ENCODE measurements at places on chromosomes 4 and X.

- no peak for DNase-seq
Observed at GRCh38 chr4:4969298-4969697, 50.0 kb downstream of the CYTL1 start.

DNA sequence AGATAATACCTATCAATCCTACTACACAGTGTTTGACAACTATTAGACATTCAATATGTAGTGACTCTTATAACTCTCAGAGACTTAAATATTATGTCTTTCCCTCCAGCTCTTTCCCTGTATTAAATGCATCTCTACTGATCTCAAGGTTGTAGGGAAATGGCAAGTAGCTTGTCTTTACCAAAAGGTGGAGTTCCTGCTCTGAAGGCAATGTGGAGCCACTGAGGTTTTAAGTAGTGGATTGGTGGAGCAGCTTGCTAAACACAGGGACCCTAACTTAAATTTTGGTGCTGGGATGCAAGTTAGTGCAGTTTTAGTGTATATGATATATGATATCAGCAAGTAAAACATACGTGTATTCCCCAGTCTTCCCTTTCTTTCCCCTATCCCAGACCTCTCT lies 13.1 kb downstream of the FNIP2 start:
- DNase-seq, result no peak

- no peak for DNase-seq
Observed at GRCh38 chr4:59698041-59698440, 1502.1 kb upstream of the ADGRL3 start.

GRCh38 chr4:186807808-186808629 lies 84.4 kb upstream of the FAT1 start:
- DNase-seq, result no peak

DNA sequence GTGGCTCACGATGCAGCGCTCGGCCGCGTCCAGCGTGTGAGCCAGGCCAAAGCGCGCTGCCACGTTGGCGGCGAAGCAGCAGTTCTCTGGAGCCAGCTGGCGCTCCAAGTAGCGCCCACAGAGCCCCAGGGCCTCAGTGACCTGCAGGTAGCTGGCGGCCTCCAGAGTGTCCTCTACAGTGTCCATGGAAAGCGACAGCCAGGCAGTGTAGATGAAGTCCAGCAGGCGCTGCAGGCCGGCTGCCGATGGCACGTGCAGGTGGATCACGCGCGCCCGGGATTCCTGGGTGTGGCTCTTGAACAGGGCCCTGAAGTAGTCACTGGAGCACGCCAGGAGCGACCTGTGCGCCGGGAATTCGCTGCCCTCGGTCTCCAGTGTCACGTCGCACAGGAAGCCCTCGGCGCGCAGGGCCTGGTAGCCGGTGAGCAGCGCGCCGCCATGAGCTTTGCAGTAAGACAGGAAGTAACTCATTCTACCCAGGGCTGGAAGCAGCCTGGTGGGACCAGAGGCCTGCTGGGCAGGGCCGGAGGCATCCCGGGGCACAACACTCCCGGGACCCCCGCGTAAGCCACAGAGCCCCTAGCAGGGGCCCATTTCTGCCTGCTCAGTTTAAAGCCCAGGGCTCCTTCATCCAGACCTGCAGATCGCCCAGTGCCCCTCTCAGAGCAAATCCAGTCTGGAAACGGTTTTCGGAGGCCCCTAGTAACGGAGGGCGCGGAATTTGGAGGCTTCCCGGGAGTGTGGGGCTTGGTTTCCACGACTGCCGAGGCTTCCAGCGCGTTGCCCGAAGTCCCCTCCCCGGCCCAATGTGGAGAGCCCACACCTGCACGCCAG lies 595 bp downstream of the KLHL34 start:
- DNase-seq, result no peak

DNA sequence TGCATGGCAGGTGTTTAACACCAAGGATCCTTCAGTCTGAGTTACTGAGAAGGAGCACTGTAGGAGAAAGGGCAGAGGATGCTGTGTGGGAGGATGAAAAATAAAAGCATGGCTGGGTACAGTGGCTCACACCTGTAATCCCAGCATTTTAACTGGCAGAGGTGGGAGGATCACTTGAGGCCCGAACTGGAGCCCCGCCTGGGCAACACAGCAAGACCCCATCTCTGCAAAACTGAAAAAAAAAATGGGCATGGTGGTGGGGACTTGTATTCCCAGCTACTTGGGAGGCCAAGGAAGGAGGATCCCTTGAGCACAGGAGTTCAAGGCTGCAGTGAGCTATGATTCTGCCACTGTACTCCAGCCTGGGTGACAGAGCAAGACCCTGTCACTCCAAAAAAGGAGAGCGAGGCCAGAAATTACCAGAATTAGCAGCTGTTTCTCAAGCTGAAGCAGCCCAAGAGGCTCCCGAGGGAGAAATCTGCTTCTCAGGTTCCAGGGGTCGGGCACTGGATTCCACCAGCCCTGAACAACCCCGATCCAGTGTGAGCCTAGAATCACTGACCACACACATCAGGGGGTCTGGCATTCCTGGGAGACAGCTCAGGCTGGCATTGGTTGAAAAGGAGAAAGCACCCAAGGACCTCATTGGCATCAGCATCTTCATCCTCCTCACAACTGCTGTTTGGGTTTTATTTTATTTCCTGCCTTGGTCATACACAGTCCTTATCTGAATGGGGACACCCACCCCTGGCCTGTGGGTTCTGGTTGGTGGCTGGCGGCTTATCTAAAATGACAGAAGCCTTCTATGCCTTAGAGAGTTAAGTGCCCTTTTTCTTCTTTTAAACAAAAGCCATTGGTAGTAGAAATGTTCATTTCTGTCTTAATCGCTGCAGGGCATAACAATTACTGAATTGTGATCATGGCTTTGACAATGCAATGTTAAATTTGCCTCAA lies 66.3 kb upstream of the TRIM2 start:
- no peak for DNase-seq

GRCh38 chr4:126957556-126957955 lies 675.2 kb upstream of the INTU start:
- no peak for DNase-seq

DNA sequence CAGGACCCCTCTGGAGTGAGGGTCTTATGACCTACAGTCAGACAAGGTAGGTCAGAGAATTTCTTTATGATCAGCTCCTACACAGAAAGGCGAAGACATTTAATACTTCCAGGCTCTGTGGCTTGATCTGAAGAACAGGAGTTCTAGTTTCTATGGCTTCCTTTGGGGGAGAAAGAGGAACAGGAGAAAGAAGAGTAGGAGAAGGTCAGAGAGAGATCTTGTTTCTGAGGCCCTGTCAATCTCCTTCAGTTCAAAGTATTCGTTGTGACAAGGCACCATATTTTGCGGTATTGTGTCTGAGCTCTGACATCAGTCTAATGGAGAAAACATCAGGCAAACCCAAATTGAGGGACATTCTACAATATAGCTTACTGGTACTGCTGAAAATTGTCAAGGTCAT lies 16.7 kb downstream of the TMSB4X start:
- no peak for DNase-seq

DNA sequence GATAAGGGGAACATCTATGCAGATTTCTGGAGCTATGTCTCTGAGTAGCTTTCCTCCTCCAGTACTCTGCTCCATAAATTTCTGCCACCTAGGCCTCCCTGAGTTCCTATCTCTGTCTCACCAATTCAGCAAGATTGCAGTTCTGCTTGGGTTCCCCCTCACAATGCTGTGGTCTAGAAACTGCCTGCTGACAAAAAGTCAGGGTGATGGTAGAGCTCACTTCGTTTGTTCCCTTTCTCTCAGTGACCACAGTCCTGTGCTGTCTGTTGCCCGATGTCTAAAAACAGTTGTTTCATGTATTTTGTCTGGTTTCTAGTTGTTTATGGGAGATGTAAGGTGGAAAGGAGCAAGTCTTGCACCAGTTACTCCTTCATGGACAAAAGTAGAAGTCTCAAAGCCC lies 41.1 kb downstream of the AMMECR1 start:
- DNase-seq, result no peak

GRCh38 chrX:111876646-111877045 lies 665 bp downstream of the TRPC5OS start:
- no peak for DNase-seq

DNA sequence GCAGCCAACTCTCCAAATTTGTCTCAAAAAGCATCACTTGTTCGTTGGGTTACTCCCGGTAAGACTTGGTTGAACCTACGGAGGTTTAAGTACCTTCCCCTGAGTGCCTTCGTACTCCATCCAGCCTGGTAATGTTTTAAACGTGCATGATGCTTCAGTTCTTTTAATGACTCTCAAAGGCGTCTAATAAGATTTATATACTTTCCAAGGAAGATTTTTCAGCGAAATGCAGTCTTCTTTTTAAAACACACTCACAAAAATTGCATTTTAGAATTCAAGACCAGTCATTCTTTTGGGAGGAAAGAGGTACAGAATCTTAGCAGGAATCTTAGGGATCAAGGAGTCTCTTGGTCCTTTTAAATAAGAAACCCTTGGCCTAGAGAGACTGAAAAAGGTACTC lies 430 bp upstream of the TRPC3 start:
- DNase-seq, result no peak

DNA sequence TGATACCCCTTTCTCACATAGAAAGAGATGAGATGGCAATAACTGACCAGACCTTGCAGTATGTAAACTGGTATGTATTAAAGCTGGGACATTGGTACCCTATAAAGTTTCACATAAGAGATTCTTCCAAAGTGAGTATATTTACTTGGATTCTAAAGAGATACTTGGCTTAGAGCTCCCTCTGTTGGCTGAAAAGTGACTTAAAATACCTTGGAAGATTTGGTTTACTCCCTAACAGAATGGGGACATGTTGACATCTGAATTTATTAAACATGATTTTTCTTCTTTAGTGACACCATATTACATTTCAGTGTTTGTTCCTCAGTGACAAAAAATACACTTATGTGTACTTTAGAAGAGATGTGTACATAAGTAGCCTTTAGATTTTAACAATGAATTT lies 47.9 kb upstream of the RGN start:
- DNase-seq, result no peak

DNA sequence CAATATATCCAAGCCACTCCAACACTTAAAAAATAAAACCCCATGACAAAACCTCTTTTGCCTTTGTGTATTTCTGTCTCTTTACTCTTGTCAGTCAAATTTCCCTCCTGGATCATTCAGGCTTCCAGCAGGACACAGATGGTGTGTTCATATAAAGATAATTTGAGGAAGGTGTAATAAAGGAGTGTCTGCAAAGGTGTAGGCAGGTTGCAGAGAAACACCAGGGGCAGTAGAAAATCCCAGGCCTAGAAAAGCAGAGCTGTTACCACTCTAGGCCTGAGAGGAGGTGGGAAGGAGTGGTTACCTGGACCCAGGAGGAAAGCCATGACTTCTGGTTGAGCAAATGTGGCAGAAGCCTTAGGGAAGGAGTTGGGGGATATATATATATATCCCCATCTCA lies 28.8 kb downstream of the CHRNA9 start:
- no peak for DNase-seq

DNA sequence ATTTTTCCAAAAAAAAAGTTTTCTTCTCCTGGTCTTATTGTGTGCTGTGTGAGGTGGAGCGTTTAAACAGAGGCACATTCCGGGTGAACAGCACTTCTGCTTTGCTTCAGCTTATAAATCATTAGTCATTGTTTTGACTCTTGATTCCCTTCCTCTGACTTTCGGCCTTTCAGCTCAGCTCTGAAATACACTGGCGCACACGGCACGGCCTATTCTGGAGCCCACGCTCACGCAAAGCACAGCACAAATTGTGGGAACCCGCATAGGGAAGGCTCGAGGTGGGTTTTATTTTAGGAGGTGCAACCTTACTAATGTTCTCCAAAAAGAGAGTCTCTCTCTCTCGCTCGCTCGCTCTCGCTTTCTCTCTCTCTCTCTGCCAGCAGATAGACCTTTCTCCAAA lies 4.0 kb downstream of the POU3F4 start:
- DNase-seq, result no peak

DNA sequence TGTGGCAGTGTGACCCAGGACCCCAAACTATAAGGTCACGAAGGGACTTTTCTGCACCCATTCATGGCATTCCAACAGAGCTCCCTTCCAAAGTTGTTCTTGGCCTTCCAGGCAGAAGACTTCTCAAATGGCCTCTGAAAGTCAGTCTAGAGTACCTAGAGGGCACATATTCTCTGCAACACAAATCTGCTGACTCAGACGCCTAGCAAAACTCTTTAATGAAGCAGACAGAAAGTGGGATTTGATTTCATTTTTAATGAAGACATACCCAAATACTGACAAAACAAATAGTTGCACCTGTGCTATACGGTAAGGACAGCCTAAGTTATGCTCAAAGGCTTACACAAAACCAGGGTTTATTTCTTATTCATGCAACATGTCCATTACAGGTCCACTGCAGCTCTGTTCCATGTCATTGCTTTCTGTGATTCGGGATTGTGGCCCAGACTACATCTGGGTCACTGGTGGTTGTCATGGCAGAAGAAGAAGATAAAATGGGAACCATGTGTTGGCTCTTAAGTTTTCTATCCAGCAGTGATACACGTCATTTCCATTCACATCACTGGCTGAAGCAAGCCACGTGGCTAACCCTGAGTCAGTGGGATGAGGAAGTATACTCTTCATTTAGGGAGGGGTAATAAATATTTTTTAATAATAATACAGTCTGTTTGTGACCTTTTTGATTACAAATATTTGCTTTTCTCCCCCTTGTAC lies 57.7 kb downstream of the NAT8L start:
- no peak for DNase-seq

DNA sequence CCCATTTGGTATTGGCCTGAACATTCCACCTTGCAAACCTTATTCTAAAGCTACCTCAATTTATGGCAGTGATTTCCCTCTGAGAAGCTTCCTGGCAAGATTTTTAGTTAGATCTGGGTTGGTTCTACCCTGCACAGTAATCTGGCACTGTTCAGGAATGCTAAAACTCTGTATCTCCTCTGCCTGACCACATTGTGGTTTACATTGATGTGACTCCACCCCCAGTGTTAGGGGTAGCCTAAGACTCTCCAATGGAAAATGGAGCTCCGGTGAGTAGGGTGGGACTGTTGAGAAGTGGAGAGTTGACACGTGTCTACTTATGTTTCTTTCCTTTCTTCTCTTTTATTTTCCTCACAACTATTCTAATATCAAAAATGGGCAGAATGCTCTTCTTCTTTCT lies 45.4 kb downstream of the BMPR1B start:
- no peak for DNase-seq

DNA sequence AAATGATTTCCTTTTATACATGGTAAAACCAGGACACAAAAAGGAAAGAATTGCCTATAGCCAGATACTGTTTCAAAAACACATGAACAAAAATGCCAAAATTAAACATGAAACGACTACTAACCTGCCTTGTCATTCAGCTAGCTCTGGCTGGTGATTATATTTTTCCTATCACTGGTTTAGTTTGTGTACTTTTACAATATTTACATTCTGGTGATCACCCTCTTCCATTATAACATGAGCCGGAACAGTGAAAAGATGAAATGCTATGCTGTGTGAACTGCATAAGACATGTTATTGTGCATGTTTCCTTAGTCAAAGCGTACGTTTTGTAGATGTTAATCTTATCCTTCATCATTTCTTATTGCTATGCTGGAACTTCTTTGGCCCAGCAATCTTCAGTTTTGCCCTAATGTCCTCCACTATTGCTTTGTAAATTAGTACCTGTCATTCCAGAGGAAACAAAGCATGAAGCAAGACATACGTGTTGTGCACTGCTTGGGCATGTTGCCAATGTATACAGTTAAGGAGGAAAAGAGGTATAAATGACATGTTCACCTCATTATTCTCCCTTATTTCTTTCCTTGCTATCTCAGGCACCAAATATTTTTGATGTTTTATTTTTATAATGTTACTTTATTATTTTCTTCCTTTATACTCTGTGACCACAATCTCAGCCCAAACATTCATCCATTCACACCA lies 386.3 kb downstream of the ARHGAP24 start:
- no peak for DNase-seq

- DNase-seq, result no peak
Observed at GRCh38 chr4:185282968-185283367, 73.6 kb downstream of the SNX25 start.

GRCh38 chrX:81120936-81121371 lies 80.8 kb downstream of the HMGN5 start:
- peak; percentile 23 for DNase-seq

All from GF-D8 (cell line).